Stimulated activated CD4-positive, alpha-beta T cell treated with anti-CD3 and anti-CD28 coated beads, Interleukin-15, amount 100 ng/mL, for 24 hours (primary cell): ENCODE measurements at places on chromosomes 5 and 9.
A peak's percentile ranks its signal among the peaks of the same experiment; 100 is the strongest.

DNA sequence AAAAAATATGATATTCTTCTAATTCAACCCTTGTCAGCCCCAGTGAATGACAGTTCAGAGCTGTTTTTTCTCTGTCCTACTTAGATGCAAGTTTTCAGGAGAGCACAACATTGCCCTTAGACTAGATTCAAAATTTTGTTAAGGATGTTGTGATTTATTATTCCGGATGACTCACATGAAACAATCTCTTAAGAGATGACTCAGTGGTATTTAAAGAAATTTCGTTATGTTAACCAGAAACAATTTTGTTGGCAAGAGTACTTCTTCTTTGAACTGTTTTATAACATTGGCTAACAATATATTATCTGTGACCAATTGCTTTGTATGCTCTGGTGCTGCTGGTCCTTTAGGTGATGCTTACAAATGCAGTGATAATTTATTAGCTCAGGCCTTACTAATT is 132.0 kb downstream of the IZUMO3 start:
- no peak for DNase-seq

- no peak for DNase-seq
Observed at GRCh38 chr5:151675611-151676313, 11.0 kb downstream of the SPARC start.

GRCh38 chr9:16031486-16031885 is 478.6 kb downstream of the CCDC171 start:
- no peak for DNase-seq

- peak; percentile 34 for DNase-seq
Observed at GRCh38 chr5:77367741-77368140, 124.4 kb downstream of the WDR41 start.

GRCh38 chr5:19918780-19919179 is 69.2 kb downstream of the CDH18 start:
- DNase-seq, result no peak

- no peak for DNase-seq
Observed at GRCh38 chr9:75487856-75488718, 399.8 kb downstream of the OSTF1 start.

DNA sequence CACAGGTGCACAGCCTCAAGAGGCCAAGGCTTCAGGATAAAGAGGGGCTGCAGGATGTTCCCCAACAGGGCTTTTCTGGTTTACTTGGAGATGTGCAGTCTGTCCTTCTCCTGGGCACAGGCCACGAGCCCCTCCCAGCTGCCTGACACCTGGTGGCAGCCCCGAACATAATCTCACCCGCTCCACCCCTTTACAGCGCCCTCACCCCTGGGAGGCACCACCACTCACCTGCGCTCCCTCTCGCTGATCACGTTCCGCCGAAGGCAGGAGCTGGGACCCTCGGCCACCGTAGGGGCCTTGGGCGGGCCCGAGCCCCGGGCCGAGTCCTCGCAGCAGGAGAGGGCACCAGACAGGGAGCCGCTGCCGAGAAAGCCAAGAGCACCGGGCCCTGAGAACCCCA is 514 bp downstream of the SOHLH1 start:
- DNase-seq, result no peak

DNA sequence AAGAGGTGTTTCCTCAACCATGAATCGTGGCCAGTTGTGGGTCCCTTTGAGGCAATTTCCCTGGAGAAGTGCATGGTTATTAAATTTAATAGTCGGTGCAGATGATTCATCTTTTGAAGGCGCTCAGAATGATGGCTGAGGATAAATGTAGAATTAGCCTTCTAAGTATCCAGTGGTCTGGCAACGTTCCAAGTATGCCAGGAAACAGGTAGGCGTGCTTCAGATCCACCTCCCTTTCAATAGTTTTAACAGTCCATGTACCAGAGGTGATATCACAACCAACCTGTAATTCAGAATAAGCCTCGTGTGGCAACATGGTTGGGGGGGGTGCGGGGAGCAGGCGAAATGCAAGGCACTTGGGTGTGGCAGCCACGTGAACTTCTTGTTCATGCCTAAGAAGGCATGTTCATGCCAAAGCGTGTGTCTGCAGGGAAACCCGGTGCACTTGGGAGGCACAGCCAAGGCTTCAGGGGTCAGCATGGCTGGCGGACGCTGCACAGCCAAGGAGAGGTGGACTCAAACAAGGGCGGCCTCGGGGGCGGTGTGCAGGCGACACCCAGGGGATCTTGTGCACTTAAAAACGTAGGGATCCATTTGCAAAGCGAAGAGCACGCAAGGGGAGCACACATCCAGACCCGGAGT is 5.2 kb upstream of the NKD2 start:
- peak; percentile 40 for DNase-seq

DNA sequence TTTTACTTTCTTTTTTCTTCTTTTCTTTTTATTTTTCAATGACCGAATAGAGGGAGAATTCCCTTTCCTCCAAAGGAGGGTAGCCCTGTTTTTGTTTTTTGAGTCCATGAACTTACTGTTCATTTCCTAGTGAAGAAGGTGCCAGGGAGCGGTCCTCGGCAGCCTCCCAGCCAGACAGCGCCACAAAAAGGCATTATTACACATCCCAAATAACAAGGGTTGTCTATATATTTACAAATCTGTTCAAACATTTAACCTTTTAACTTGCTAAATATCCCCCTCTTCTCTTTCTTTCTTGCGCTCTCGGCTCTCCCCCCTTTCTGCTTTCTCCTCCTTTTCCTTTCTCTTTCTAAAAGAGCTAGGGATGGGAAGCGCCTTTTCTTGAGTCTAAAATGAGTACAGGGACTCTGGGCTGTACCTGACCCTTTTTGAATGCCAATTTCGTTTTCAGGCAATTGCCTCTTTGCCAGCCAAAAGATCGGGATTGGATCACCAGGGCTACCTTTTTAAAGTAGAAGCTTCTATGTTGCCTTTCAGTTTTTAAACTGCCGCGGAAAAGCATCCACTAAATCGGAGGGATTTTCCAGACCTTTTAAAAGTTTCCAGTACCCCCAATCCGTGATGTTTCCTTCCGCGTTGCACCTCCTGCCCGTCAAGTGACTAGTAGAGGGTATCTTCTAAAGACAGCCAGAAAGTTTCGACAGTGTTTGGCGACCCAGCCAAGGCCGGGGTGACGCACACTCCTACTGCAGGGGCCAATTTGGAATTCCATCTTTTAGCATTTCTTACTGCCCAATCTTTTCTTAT is 125.6 kb downstream of the TMEM161B start:
- DNase-seq, result peak; percentile 6

GRCh38 chr9:16475257-16475656 is 395.2 kb downstream of the BNC2 start:
- no peak for DNase-seq

DNA sequence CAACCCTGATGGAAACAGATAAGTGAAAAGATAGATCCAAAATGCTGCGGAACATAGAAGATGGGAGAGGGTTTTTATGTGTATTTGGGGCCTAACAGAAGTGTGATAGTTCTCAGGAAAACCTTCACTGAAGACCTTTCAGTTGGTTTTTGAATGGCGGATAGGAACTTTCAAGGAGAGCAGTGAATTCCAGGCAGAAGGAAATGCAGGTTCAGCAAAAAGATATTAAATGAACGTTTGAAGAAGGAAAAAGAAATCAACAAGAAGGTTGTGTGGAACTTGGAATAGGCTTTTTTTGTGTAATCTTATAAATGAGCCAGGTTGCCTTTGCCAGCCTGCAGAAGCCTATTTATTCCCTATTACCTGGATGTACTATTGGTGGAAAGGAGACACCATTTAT is 2.1 kb downstream of the PPIP5K2 start:
- DNase-seq, result no peak

DNA sequence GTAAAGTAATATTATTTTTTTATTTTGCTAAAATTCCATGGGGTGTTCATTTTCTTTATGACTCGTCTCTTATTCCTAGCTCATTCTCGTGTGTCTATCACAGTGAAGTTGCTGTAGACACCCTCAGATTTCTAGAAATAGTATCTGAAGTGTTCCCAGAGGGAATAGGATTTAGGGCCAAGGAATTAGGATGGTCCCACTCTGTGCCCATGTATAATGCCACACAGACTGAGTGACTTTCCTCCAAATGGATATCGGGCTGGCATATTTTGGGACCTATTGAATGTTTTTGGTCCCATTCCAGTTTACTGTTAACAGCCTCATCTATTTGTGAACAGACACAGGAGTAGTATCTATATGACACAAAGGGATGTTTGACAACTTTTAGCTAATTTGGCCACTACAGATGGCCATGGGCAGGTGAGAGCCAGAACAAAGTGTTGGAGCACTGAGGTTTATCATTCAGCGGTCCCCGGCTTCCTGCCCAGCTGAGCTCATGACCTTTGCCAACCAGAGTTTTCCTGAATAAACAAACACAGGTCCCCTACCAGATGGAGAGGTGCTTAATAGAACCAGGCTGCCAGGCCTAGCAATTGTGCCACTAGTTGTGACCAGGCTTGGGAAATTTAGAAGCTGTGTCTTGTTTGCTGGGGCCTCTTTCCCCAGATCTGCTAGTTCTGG is 46.9 kb downstream of the MAP1B start:
- DNase-seq, result no peak

DNA sequence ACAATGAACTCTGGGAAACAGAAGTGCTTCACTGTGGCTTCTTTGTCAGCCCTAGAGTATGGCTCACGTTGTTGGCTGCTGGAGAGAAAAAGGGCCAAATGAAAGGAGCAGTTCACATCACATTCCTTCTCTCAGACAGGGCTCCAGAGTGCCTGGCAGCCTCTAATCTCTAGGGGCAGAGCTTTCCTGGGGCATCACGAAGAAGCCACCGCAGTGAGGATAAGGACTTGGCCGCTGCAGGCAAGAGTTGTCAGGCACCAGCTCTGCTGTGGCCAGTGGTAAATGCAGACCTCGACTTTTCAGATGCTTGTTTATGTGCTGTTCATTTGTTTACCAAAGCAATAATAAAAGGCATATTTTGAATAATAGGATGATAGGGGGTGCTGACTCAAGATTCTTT is 227.2 kb downstream of the ICE1 start:
- DNase-seq, result no peak

GRCh38 chr5:108054349-108054748 is 327.5 kb downstream of the FBXL17 start:
- DNase-seq, result no peak

DNA sequence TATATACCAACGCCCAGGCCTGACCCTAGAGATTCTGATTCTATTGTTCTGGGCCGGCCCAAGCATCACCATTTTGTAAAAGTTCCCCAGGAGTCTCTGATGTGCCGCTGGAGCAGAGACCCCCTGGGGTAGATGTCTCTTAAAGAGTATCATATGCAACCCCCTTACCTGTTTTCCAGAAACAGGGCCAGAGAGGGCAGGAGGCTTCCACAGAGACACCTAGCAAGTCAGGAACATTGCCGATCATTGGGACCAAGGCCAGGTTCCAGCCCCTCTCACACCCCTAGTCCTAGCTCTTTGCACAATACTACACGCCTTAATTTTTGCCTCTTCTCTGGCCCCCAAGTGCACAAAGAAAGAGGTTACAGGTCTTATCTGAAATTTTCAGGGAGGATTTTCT is 63.8 kb downstream of the TMOD1 start:
- no peak for DNase-seq

GRCh38 chr5:3220638-3221288 is 374.9 kb upstream of the IRX1 start:
- DNase-seq, result no peak

DNA sequence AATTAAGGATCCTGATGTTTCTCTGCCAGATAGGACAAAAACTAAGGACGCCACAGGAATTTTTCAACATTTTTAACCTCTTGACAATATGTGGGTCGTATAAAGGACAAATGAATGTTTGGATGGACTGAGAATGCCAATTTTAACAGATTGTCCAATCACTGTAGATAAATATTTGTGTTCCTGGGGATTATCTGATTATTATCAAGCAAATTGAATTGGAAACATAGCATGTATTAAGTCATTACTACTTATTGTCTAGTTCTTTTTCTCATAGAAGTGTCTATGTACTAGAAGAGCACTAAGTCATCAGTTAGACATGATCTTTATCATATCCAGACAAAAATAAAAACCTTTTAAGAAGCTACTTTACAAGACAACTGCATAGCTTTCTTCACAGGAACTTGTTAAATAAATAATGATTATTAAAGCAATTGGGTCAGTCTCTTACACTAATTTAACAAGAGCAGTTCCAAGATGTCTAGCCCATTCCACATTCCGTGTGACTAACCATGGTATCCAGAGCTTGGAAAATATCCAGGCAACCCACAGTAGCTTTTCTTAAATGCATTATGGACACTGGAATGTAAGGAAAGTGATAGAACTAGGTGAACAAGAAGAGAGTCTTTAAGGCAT is 127.5 kb upstream of the CDKN2B start:
- DNase-seq, result no peak

- DNase-seq, result peak; percentile 21
Observed at GRCh38 chr9:73869264-73869663, 627.9 kb upstream of the RORB start.

DNA sequence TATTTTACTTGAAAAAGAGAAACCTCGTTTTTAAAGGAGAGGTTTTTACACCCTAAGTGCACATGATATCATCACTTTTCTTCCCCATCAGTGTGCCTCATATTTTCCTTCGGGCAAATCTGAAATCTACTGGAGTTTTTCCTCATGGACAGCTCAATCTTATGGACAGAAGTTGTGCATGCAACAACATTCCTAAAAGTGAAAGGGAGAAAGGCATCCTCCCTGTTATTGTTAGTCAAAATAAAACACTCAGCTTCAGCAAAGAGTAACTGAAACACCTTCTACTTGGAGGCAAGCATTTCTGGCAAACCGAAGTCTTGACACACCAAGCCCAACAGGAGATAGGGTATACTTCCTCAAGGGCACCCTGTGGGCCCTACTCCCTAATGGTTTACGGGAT is 217.9 kb downstream of the BNC2 start:
- no peak for DNase-seq

GRCh38 chr9:14750821-14751220 is 28.3 kb upstream of the CER1 start:
- DNase-seq, result no peak

GRCh38 chr9:125758986-125759763 is 12.0 kb downstream of the PBX3 start:
- no peak for DNase-seq

GRCh38 chr9:109796078-109796477 is 16.1 kb downstream of the PALM2AKAP2 start:
- no peak for DNase-seq

GRCh38 chr5:168728546-168729211 is 149.5 kb upstream of the PANK3 start:
- DNase-seq, result no peak

DNA sequence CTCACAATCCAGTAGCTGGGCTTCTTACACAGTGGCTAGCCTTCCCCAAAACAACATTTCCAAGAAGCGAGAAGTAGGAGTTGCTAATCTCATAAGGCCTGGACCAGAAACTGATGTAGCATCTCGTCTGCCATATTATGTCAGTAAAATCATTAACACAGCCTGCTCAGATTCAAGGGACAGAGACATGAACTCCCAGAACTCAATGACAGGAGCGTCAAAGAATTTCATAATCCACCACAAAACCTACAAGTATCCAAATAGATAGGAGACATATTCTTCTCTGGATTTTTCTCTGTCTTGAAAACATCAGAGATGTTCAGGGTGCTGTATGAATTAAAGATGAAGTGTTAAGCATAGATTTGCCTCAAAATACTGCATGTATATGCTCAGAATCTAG is 457.6 kb upstream of the ACTBL2 start:
- DNase-seq, result no peak

GRCh38 chr9:82601293-82601771 is 461.6 kb downstream of the RASEF start:
- no peak for DNase-seq

GRCh38 chr5:416636-416960 is 26.4 kb upstream of the EXOC3 start:
- DNase-seq, result no peak

GRCh38 chr5:634191-634590 is 22.1 kb downstream of the CEP72 start:
- no peak for DNase-seq
